Activated T-cell treated with anti-CD3 and anti-CD28 coated beads, Interleukin-2, amount 50 U/mL, for 72 hours (primary cell): ENCODE measurements at places on chromosomes 3 and 15.

- DNase-seq: no peak
These were observed 409.8 kb downstream of the NTRK3 start for GRCh38 chr15:87846746-87847145.

DNA sequence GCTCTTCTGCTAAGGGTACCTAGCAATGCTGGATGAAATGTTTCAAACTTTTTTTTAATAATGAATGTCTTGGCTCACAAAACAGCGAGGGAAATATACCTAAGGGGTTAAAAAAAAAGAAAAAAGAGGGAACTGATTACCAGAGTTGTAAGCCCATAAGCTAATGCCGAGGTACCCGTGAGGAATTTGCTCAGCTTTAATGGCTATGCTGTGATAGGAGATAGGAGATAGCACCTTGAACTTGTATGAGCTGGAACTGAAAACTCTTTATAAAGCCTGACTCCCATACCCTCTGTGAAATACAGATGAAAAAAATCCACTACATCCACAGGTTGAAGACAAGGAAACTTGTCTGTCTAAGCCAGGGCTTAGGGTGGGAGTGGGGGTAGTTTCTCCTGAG is 13.9 kb downstream of the GRAMD1C start:
- DNase-seq: no peak

- no peak for DNase-seq
These were observed 161.4 kb downstream of the RPLP1 start for GRCh38 chr15:69613988-69614387.

- DNase-seq: no peak
These were observed 11.1 kb upstream of the PTPN9 start for GRCh38 chr15:75590239-75590638.

GRCh38 chr3:48695393-48695753 is 9.7 kb upstream of the NCKIPSD start:
- DNase-seq: no peak

DNA sequence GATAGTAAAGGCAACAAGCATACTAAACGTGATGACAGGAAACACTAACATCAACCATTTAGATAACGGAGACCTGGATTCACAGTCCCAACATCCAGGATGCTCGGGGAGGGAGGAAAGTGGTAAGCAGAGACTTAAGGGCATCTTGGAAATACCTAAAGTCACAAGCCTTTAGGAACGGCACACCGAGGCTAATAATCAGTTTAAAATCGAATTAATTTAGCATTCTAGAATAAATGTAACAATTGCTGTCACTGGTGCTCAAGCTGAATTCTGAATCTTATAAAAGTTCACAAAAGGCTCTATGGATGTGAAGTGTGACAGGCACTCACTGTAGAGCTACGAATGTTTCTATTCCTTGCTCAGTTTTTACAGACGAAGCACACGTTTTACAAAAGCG is 1.3 kb downstream of the CD47 start:
- DNase-seq: no peak

- DNase-seq: peak; percentile 81
These were observed 45.0 kb downstream of the TNK2 start for GRCh38 chr3:195863121-195864061.

DNA sequence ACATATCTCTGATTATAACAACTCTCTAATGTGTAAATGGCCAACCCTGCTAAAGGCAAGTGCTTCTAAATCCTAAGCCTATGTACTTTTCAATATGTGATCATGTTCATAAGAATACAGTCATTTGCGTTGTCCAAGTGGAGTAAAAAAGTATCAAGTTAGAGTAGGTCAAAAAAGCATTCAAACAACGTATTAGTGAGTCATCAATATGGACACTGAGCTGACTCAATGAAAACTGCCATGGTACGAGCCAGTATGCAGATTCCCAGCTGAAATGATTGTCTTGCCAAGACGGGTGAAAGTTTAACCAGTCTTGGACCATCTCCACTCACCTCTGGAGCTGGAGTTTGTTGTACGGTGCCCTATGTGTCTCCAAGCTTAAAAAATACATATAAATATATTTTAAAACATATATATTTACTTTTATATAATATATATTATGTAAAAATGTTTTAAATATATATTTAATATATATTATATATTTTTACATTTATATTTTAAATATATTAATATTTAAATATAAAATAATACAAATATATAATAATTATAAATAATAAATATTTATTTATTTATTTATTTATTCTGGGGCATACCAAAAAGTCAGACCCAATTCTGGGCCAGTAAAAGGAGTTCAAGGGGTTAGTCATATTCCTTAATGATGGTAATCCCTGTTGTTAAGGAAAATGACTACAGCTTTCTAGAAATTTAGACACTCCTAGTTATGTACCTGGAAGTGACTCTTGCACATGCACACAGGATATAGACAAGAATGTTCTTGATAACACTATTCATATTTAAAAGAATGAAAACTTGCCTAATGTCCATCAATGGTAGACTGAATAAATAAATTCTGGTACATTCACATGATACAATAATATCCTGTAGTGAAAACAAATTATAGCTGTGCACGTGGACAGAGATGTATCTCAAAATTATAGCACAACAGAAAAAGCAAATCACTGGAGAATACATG is 27.2 kb downstream of the PLSCR4 start:
- no peak for DNase-seq

- no peak for DNase-seq
These were observed 323.1 kb upstream of the CBLB start for GRCh38 chr3:106191913-106192312.
